ENCODE measurements at places on chromosomes 11 and 22.

GRCh38 chr22:45870011-45870410, 107.0 kb downstream of the WNT7B start:
- no peak for DNase-seq

DNA sequence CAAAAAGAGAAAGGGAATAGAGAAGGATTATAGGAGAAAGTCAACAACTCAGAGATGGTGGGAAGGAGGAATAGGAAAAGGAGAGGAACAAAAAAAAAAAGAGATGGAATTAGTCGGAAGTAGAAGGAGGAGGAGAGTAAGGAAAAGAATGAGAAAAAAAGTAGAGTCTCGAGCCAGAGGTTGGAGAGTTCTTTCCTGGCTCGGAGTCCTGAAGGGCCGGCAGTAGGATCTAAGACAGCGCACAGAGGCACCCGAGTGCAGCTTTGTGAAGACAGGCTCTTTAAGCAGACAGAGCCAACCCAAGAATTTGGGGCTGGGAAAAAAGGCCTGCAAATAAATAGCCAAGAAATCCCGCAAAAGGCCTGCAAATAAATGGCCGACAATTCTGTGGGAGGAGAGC, 170.4 kb upstream of the CCDC90B start:
- no peak for DNase-seq

- DNase-seq: no peak
Measured at GRCh38 chr11:28679795-28680468, 571.7 kb downstream of the METTL15 start.

DNA sequence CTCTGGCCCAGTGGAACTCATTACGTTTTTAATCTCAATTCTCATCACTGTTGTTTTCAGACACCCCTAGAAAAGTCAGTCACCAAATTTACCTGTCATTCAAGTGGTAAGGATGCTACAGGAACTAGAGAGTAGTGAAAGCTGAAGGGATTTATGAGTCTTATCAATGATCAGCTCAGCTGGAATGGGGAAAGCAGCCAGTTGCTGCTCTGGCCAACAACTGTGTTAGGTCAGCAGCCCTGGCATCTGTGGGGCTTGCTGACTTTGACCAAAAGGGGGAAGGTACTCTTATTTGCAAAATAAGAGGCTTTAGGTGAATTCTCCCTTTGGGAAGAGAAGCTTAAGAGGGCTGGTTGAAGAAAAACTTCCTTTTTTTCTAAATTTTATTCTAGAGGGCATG, 76.2 kb upstream of the HORMAD2 start:
- DNase-seq: no peak

DNA sequence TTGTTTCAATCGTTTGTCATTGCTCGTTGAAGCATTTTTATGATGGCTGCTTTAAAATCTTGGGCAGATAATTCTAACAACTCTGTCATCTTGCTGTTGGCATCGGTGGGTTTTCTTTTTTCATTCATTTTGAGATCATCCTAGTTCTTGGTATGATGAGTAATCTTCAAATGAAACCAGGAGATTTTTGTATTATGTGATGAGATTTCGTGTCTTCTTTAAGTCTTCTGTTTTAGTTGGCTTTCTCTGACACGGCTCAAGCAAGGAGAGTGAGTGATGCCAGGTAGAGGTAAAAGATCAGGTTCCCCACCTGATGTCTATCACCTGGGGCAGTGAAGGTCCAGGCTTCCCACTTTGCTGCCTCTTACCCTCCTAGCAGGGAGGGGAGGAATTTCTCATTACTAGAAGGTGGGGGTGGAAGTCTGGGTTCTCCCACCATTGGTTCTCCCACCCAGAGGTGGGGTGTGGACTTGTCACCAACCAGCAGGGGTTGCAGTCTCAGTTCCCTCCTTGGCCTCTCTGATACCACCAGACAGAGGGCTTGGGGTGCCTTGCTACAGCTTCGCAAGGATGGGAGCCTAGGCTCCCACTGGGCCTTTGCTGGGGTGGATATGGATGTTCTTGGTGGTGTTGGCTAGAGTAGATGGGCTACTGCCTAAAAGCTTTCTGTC, 12.9 kb downstream of the CDC45 start:
- DNase-seq: no peak
